Activated CD4-positive, alpha-beta T cell treated with anti-CD3 and anti-CD28 coated beads for 36 hours (primary cell): ENCODE measurements at places on chromosomes 7 and 10. TPM values are rescaled to one million over a fixed set of nuclear protein-coding genes. Genes with fewer than 3 reads are reported as not detected.

DNA sequence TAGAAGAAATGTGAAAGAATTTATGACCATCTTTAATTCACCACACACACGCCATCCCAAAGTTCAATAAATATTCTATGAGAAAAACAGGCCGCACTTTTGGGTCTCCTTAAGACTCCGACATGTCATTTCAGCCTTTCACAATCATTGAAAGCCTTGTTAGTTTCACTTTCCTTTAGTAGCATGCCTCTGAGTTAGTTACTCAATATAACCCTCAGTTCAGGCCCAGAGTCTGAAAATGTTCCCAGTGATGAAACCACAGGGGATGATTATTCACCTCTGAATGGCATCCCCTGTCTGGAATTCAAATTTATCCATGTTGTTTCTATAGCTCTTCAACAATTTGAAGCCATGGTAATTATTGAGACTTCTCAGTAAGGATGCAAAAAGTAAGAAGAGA, 278.1 kb upstream of the NRP1 start:
- no peak for DNase-seq
- no peak overlapping the region for H3K4me3 ChIP-seq
- H3K36me3 ChIP-seq, result no peaks in the 10 kb centered on the region
- H3K27me3 ChIP-seq, result peaks cover 9% of the 10 kb centered on the region

GRCh38 chr10:78763651-78764395, 304.9 kb upstream of the ZMIZ1 start:
- peak overlapping the region; percentile 91 for H3K27ac ChIP-seq
- no peaks in the 10 kb centered on the region for H3K36me3 ChIP-seq
- H3K4me3 ChIP-seq, result no peak overlapping the region
- peaks cover 21% of the 10 kb centered on the region for H3K4me1 ChIP-seq
- DNase-seq, result peak; percentile 85
- H3K27me3 ChIP-seq, result no peaks in the 10 kb centered on the region

DNA sequence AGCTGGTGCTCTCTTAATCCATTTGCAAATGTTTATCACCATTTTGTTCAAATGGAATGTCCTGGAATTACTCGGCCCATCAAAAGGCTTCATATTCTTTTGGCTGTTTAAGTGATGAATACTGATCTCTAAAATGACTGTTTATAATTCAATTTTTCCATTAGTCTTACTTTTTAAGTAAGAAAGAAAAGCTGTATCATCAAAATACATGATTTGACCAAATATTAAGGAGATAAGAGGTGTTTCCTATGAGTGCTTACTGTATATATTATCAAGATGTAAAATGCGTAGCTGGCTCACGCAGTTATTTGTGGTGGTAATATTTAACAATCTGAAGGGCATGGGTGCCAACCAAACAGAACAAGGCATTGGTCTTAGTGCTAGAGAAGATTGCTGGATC, 51.2 kb downstream of the OTUD1 start:
- H3K27ac ChIP-seq, result no peak overlapping the region
- H3K27me3 ChIP-seq, result peaks cover 3% of the 10 kb centered on the region
- no peaks in the 10 kb centered on the region for H3K4me1 ChIP-seq

DNA sequence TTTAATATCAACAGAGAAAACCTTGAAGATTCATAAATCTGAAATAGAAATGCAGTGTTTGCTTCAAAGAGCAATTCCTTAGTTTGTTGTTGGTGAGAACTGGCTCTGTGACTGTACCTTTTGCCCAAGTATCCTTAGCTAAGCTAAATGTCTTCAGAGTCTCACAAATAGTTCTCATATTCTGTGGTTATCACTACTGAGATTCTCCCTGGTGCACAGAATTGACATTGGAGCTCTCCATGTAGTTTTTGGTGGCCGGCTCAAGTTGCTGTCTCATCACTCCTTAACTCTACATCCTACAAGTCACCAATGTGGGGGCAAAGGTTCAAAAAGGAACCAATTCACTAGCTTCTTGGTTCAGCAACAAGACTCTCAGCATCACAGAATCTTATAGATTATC, 780.3 kb downstream of the LRMDA start:
- H3K4me3 ChIP-seq, result no peak overlapping the region
- H3K36me3 ChIP-seq, result no peaks in the 10 kb centered on the region
- no peak overlapping the region for H3K27ac ChIP-seq

- no peak overlapping the region for H3K4me3 ChIP-seq
- no peaks in the 10 kb centered on the region for H3K4me1 ChIP-seq
- H3K27me3 ChIP-seq, result no peaks in the 10 kb centered on the region
- DNase-seq, result no peak
- H3K36me3 ChIP-seq, result no peaks in the 10 kb centered on the region
- H3K27ac ChIP-seq, result no peak overlapping the region
Measured at GRCh38 chr7:36545291-36545690, 155.6 kb downstream of the ANLN start.

- H3K27ac ChIP-seq, result no peak overlapping the region
- no peaks in the 10 kb centered on the region for H3K36me3 ChIP-seq
- peaks cover 6% of the 10 kb centered on the region for H3K27me3 ChIP-seq
- H3K4me3 ChIP-seq, result no peak overlapping the region
- DNase-seq, result no peak
Measured at GRCh38 chr7:104859754-104860426, 154.1 kb upstream of the KMT2E start.

GRCh38 chr10:130958981-130959751, 352.4 kb downstream of the TCERG1L start:
- no peaks in the 10 kb centered on the region for H3K27me3 ChIP-seq
- no peak overlapping the region for H3K4me3 ChIP-seq
- no peak overlapping the region for H3K27ac ChIP-seq
- H3K4me1 ChIP-seq, result no peaks in the 10 kb centered on the region
- no peaks in the 10 kb centered on the region for H3K36me3 ChIP-seq

DNA sequence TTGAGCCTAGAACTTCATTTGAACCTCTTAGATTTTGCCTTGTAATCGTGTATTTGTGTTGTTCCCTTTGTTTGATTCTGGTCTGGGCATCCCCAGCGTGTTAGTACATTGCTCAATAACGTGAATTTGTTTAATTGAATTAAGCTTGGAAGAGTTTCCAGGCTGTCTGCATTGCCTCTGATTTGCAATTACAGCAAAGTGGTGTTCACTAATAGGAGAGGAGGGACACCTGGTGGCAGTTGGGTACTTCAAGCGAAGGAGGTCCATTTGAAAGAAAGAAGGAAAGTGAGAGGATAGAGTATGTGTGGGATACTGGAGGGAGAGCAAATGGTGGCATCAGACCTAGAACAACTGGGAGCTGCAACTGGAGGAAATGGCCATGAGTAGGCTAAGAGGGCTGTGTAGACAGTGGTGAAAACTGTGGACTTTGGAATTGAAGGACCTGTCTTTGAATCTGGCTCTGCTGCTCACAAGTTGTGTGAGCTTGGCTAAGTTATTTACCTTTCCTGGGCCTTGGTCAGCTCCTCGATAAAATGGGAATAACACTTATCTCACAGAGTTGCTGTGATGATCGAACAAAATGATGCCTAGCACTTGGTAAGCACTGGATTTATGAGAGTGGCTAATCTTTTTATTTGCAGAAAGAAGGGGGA, 15.1 kb downstream of the LSMEM1 start:
- H3K4me3 ChIP-seq, result no peak overlapping the region
- H3K4me1 ChIP-seq, result no peaks in the 10 kb centered on the region
- H3K36me3 ChIP-seq, result no peaks in the 10 kb centered on the region
- no peak overlapping the region for H3K27ac ChIP-seq

GRCh38 chr10:17563452-17563851, 53.7 kb downstream of the HACD1 start:
- no peaks in the 10 kb centered on the region for H3K27me3 ChIP-seq
- no peak for DNase-seq
- no peak overlapping the region for H3K27ac ChIP-seq
- no peaks in the 10 kb centered on the region for H3K36me3 ChIP-seq
- no peaks in the 10 kb centered on the region for H3K4me1 ChIP-seq
- H3K4me3 ChIP-seq, result no peak overlapping the region

The GIMAP4 gene
- total RNA-seq, result 135 TPM

The ELN gene
- not detected for total RNA-seq

The FKBP6 gene
- total RNA-seq, result not detected
